ENCODE measurements at places on chromosomes 12 and 14.

- DNase-seq: peak; percentile 66
Observed at GRCh38 chr12:44875954-44876543, at the start of gene NELL2. Gene NELL2, minus strand, starts transcription at chr12:44876315. Its CDS starts 446 bp downstream, at chr12:44875869.

- DNase-seq: no peak
Observed at GRCh38 chr14:92386637-92387036, 63.7 kb downstream of the SLC24A4 start.

DNA sequence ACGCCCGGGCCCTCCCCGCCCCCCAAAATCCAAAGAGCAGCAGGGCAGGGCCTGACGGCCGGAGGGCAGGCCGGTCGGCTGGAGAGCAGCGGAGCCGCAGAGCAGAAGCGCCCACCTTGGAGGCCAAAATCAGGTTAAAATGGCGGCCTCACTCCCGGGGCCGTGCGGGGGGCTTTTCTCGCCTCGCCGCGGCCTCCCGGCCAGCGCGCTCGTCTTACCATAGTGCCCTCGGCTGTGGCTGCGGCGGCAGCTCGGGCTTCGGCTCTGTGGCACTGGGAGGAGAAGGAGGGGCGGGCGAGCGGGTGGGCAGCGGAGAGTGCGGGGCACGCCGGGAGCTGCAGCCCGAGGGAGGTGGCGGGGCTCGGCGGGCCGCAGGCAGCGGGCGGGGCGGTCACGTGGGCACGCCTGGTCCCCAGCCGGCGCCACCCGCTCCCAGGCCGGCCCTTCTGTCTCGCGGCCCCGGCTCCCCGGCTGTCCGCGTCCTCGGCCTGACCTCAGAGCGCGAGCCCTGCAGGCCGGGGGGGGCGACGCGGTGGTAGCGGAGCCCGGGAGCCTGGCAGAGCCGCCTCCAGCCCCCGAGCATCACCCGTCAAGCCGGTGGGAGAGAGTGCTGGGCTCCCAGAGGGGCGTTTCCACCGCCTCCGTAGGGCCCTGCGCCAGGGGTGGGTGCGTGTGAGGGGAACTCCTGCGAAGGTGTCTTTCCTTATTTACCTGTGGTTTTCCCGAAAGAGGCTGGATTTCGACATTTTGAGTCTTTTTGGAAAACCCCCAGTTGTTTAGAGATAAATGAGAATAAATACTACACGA lies at the start of gene CFL2:
Gene CFL2, minus strand, starts transcription at position 274 of the 807 bp plus-strand sequence. Its CDS starts 53 bp downstream, at position 221.
- peak; percentile 76 for DNase-seq

DNA sequence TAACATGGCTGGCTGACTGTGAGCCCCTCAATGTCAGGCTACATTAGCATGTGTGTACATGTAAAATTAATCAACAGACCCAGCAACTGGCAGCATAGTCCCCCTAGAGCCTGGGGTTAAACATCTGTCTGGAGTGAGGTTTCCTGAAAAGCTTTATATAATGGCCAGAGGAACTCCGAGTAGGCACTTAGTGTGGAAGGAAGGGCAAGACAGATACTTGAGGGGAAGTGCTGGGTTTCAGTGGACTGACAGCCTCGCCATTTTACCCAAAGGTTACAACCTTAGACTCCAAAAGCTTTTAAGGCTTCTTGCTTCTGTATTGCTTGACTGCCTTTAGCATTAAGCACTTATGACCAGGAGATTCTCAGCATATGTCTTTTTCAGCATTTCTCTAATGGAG lies 430.8 kb downstream of the FLRT2 start:
- DNase-seq: no peak

DNA sequence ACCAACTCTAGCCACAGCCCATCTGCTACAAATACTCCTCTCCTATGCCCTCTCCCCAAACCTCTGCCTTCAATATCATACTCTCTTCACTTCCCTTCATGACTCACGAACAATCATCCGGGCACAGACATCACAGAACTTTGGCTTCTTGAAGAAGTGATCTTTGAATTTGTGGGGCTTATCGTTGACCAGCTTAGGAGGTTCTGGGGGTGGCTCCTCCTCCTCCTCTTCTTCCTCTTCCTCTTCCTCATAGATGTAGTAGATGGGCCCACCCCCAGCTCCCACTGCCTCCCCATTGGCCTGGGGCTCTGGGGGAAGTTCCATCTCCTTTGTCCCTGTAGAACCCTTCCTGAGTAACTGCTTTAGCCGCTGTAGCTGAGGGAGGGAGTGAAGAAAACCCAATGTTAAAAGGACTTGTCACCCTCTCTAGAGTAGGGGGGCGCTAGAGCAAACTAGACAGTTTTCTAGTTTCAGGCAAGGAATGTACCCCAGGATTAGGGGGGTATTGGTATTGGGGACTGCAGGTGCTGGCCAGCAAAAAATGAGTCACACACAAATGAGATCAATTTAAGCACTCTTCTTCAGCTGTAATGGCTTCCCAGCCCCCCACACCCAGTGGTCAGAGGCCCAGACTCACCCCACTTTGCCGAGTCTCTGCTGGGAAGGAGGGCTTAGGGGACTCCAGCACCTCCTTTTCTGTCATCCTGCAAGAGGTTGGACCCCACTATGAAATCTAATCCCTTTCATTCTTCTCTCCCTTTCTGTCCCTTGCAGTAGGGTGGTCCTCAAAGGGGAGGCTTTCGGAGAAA lies 1.8 kb downstream of the STAC3 start:
- DNase-seq: no peak
